ENCODE measurements at places on chromosomes 2 and 18.

DNA sequence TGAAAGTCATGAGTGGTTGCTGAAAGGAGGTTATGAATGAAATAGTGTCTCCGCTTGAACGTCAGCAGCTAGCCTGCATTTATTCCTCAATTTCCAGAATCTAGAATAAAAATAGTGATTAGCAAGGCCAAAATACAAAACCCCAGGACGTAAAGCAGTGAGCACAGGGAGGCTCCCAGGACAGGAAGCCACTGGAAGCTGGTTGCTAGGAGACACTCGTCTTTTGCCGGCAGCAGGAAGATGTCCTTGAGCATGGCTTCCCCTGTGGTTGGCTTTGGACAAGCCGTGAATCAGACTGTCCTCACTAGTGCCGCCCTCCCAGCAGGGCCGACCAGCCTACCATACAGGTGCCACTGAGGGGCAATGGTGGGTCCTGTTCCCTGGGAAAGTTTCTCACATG is 374.4 kb downstream of the MTX2 start:
- H3K4me1 ChIP-seq, result no peaks in the 10 kb centered on the region
- no peak for ATAC-seq
- H3K27ac ChIP-seq, result no peak overlapping the region

- peak; percentile 0 for ATAC-seq
- peak overlapping the region; percentile 90 for H3K27ac ChIP-seq
- H3K4me3 ChIP-seq, result peak overlapping the region; percentile 89
- peaks cover 17% of the 10 kb centered on the region for H3K4me1 ChIP-seq
These were observed 702 bp downstream of the OLA1 start for GRCh38 chr2:174247474-174248186.

DNA sequence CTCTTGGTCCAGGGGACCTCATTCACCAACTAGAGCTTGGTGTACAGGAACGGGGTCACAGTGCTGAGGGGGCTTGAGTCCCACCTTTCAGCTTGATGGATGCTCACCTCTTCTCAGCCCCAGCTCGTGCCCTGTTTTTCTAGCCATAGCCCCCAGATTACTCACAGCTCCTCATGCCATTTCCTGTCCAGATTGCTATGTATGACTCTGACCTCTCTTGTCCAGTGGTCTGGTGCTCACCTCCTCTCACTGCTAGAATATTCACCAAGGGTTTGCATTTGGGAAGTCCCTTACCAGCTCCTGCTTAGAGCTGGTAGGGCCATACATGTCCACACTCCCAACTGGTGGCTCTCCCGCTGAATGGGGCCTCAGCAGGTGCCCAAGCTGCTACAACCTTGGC is 5.9 kb downstream of the LBX2 start:
- no peak overlapping the region for H3K4me3 ChIP-seq
- peaks cover 46% of the 10 kb centered on the region for H3K36me3 ChIP-seq
- peaks cover 5% of the 10 kb centered on the region for H3K4me1 ChIP-seq
- H3K27me3 ChIP-seq, result peaks cover 4% of the 10 kb centered on the region
- no peak overlapping the region for H3K27ac ChIP-seq

GRCh38 chr2:29522951-29523669 is 398.3 kb downstream of the ALK start:
- ATAC-seq, result no peak
- H3K27me3 ChIP-seq, result peaks cover 17% of the 10 kb centered on the region
- H3K4me3 ChIP-seq, result no peak overlapping the region
- H3K4me1 ChIP-seq, result no peaks in the 10 kb centered on the region

- peaks cover 78% of the 10 kb centered on the region for H3K4me1 ChIP-seq
- ATAC-seq, result no peak
- H3K4me3 ChIP-seq, result peak overlapping the region; percentile 30
These were observed 123.3 kb downstream of the NCK2 start for GRCh38 chr2:105868060-105868459.

- H3K4me3 ChIP-seq, result no peak overlapping the region
- H3K36me3 ChIP-seq, result no peaks in the 10 kb centered on the region
- no peak overlapping the region for H3K27ac ChIP-seq
- ATAC-seq, result peak; percentile 80
- H3K27me3 ChIP-seq, result peaks cover 3% of the 10 kb centered on the region
- H3K4me1 ChIP-seq, result peaks cover 5% of the 10 kb centered on the region
These were observed 24.3 kb downstream of the CRIM1 start for GRCh38 chr2:36379710-36380448.

- H3K27ac ChIP-seq, result no peak overlapping the region
- ATAC-seq, result no peak
- no peak overlapping the region for H3K4me3 ChIP-seq
- no peaks in the 10 kb centered on the region for H3K4me1 ChIP-seq
- H3K36me3 ChIP-seq, result peaks cover 18% of the 10 kb centered on the region
These were observed 68.7 kb downstream of the DNAJC10 start for GRCh38 chr2:182784777-182785176.

DNA sequence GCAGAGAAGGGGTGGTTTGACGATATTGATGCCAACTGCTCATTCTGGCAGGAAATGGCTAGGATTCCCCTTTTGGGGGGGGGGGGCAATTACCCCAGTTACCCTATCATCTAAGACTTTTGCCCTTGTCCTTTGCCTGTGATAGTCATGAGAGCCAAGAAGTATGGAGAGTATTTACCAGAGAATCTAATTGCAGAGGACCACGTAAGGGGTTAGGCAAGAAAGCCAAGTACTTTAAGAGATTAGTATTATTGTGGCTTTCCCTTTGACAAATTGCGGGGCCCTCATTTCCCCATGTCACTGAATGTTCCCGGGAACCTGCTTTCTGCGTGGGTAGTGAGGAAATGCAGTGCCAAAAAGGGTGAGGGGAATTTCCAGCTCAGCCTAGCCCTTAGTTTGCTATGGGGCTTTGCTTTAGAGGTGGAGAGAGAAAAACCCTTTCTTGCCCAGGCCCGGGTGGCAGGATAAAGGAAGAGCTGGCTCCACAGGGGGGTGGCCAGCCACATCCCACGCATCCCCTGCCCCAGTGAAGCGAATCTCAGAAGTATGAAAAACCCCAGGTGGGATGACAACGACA is 1.5 kb downstream of the AQP4 start:
- ATAC-seq, result no peak
- H3K27me3 ChIP-seq, result peaks cover 3% of the 10 kb centered on the region
- no peak overlapping the region for H3K27ac ChIP-seq
- H3K4me3 ChIP-seq, result no peak overlapping the region
- H3K36me3 ChIP-seq, result no peaks in the 10 kb centered on the region
- H3K4me1 ChIP-seq, result no peaks in the 10 kb centered on the region

DNA sequence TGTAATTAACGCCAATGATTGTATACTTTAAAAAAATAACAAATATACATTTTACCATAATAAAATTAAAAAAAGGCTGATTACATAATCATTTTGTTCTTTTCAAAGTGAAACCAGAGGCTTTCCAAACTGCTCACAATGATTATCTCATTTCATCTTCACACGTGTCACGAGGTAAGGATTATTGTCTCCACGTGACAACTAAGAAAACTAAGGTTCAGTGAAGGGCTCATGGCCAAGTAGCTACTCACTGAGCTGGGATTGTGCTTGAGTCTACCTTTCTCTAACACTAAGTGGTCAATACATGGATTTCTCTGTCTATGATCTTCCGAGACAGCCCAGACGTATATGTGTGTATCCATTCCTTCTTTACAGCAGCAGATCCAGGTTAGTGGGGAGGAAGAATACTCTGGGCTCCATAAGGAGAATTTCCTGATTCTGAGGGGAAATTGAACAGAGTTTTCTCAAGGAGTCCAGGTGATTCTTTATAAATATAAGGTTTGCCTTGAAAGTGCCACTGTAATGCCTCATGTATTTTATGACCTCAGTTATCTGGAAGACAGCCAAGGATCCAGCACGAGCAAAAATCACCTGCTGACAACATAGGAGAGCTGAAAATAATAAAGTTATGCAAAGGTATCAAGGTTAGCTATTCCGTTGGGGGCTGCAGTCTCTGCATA is 25.6 kb upstream of the ACSL3 start:
- no peak overlapping the region for H3K4me3 ChIP-seq
- no peak for ATAC-seq
- H3K27me3 ChIP-seq, result peaks cover 25% of the 10 kb centered on the region
- no peaks in the 10 kb centered on the region for H3K36me3 ChIP-seq
- H3K27ac ChIP-seq, result no peak overlapping the region

DNA sequence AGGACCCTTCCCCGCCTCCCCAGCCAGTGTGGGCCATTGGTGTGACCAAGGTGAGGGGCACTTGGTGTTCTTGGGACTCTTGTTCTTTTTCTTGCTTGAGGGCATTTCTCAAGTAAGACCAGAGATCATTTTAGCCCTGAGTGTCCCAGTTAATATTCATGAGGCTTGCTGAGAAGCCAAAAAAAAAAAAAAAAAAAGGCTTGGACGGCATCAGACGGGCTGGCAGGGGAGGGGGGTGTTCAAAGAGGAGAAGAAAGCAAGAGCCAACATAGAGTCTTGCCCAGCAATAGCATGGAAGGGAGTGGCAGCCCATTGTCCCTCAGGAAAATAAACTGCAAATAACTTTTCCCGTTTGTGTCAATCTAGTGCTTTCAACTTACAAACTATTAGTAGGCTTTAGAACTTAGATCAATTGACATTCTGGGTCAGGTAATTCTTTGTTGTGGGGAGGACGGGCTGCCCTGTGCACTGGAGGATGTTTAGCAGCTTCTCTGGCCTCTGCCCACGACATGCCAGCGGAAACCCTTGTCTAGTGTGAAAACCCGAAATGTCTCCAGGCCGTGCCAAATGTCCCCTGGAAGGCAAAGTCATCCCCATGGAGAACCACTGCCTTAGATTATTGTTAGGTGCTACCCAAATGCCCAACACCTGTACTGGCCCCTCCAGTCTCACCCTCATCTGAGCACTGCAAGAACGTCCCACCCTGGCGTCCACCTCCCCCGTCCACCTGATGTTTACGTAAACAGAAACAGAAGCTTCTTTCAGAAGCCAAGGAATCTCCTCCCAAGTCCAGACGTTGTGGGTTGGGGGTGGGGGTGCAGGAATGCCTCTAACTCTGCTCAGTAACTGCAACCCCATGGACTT is 163.4 kb downstream of the BCL2 start:
- no peaks in the 10 kb centered on the region for H3K27me3 ChIP-seq
- H3K36me3 ChIP-seq, result peaks cover 100% of the 10 kb centered on the region
- H3K4me3 ChIP-seq, result peak overlapping the region; percentile 75
- ATAC-seq, result no peak
- H3K27ac ChIP-seq, result peak overlapping the region; percentile 98
- peaks cover 54% of the 10 kb centered on the region for H3K4me1 ChIP-seq

DNA sequence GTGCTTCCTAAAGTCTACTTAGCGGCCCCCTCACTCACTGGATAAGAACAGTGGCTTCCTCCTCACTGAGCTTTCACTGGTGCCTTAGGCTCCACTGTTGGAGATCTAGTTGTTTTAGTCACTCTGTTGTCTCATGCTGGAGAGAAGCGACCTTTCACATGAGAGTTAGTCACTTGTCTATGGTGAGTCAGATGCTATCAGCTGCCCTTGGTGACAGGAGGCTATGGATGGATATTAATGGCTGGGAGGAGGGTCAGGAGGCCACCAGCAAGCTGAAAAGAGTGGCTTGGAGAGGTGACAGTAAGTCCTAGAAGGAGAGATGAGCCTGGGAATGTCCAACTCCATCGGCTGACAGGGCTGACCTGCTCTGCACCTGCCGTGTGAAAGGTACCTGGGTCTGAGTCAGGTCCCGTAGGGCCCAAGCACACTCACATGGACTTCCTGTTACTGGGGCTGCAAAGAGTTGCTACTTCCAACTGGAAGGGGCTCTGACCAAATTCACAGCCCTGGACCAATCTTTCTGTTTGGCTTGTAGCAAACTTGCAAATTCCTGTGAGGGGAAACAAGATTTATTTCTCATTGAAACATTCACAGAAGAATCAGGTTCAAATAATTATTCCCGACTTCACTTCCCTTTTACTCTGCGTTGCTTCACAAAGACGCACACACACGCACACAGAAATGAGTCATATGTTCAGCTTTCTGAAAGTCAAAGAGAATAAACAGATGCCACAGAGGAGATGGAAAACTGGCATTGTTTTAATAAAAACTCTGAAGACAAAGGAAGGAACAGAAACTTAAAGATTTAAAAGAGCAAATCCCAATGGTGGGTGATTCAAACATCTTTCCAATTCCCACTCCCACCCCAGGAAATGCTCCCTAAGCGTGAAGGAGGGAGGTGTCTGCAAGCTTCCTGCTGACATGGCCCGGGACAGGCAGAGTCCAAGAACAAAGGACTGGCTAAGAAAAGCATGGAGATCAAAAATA is 203.5 kb upstream of the TWIST2 start:
- peak; percentile 95 for ATAC-seq
- no peaks in the 10 kb centered on the region for H3K36me3 ChIP-seq
- H3K4me3 ChIP-seq, result no peak overlapping the region
- no peaks in the 10 kb centered on the region for H3K4me1 ChIP-seq

GRCh38 chr2:181146171-181146570 is 165.8 kb downstream of the UBE2E3 start:
- H3K27ac ChIP-seq, result no peak overlapping the region
- peaks cover 26% of the 10 kb centered on the region for H3K4me1 ChIP-seq
- peak; percentile 32 for ATAC-seq
- no peaks in the 10 kb centered on the region for H3K27me3 ChIP-seq
- peak overlapping the region; percentile 25 for H3K4me3 ChIP-seq
